ENCODE measurements at places on chromosomes 4 and X.

GRCh38 chr4:169823685-169824084 lies 65.9 kb upstream of the HPF1 start:
- DNase-seq = peak; percentile 16

DNA sequence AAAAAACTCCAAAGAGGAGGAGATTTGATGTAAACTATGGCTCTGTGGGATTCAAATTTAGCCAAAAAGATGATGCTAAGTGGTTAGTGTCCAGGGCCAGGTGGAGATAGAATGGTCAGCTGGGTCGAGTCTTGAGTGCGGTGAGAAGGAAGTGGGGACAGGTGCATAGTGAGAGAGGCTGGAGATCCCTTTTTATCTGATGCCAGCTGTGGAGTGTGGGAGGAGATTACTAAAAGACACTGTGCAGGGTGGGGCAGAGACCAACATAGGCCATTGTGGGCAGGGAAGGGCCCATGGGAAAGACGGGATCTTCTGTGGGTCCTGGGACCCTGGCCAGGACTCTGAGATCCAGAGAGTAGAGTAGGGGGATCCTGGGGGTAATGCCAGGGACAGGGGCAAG lies 34.6 kb upstream of the LEF1 start:
- no peak for DNase-seq

- DNase-seq = peak; percentile 83
These were observed 271.9 kb upstream of the GATB start for GRCh38 chr4:152032722-152033131.

- no peak for DNase-seq
These were observed 130.1 kb downstream of the KLHL34 start for GRCh38 chrX:21528076-21528475.

DNA sequence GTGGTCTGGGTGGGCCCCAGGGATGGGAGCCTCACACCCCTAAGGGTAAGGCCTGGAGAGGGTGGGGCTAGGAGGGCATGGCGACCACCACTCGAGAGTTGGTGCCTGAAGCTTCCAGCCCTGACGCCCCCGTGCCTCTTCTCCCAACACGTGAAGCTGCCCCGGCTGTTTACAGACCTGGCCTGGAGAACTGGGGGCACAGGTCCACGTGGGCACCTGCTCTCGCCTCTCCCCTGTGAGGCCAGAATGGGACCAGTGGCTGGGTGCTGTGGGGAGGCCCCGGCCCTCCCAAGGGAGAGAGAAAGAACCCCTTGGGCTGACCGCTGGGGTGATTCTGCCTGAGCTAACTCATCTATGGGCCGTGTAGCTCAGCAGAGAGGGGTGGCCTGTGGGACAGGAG lies 15.5 kb downstream of the NAT8L start:
- DNase-seq = no peak

- no peak for DNase-seq
These were observed 57.0 kb downstream of the RTL9 start for GRCh38 chrX:110415440-110416170.

DNA sequence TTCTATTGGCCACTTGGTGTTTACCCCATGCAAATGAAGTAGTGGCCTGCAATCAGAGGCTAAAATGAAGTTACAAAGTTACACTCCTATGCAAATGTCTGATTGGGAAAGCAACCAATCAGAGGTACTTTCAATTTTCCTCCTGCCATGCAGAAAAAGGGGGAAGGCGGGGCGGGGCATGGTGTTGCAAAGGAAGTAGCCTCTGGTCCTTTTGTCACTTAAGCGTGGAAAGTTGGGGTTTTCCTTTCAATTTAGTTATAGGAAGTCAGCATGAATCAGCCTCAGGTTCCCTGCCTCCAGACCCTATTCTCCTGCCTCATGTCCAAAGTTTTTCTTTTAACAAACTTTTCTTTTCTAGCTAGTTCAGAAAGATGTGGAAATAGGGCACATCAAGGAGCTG lies 69.3 kb downstream of the GPC4 start:
- no peak for DNase-seq

- no peak for DNase-seq
These were observed 12.9 kb downstream of the TMEM154 start for GRCh38 chr4:152666946-152667345.

DNA sequence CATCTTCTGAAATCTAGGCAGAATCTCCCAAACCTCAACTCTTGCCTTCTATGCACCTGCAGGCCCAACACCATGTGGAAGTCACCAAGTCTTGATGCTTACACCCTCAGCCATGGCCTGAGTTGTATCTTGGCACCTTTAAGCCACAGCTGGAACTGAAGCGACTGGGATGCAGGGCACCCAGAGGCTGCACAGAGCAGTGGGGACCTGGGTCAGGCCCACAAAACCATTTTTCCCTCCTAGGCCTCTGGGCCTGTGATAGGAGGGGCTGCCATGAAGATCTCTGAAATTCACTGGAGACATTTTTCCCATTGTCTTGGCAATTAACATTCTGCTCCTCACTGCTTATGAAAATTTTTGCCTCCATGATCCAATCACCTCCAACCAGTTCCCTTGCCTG lies 1388.5 kb downstream of the ADGRL3 start:
- DNase-seq = no peak

DNA sequence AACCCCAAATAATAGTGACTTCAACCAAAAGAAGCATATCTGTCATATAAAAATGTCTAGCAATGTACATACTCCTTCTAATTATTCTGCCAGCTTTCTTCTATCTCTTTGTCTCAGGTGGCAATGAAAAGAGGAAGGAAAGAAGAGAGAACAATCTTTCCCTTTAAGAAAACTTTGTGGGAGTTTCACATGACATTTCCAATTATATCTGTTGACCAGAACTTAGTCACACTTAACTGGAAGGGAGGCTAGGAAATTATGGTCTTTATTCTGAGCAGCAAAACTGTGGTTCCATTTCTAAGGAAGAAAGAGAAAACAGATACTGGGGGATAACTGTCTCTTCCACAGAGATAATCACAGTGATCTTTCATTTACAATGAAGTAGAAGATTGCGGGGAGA lies 12.9 kb upstream of the MAOA start:
- DNase-seq = no peak

DNA sequence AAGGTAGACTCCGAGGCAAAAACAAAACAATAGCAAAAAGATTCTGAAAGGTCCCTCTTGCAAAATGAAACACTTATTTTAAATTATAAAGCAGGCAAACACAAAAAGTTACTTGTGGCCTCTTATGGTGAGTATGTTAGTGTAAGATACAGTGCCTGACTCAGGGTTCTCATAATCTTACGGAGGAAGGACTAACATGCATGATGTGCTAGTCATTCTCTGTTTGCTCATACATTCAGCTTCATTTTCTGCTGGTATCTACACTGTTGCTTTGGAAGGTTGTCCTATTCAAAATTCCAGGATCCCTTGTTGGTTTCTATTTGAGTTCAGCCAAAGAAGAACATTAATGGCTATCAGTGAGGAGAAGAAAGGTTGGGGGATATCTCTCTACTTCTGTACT lies 249.1 kb upstream of the FAM47A start:
- DNase-seq = no peak
